ENCODE measurements at places on chromosomes 1 and 21.

DNA sequence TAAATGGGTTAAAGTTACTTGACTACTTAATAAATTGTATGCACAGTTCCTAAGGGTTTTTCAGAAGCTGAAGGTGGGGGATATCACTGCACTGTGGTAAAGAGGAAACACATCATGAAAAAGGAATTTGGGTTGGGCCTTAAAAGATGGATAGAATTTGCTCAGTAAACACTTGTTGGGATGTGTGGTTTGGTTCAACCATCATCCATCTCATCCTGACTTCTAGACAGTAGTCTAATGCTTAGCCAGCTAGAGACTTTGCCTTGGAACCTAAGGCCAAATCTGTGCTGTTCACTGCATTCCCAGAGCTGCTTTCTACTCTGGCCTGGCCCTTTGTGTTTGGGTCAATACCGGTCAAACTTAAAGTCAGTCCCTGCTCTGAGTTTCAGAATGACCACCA lies 30.6 kb downstream of the LY9 start:
- DNase-seq, result no peak

- no peak for DNase-seq
Observed at GRCh38 chr1:52158218-52158617, 16.3 kb downstream of the ZFYVE9 start.

DNA sequence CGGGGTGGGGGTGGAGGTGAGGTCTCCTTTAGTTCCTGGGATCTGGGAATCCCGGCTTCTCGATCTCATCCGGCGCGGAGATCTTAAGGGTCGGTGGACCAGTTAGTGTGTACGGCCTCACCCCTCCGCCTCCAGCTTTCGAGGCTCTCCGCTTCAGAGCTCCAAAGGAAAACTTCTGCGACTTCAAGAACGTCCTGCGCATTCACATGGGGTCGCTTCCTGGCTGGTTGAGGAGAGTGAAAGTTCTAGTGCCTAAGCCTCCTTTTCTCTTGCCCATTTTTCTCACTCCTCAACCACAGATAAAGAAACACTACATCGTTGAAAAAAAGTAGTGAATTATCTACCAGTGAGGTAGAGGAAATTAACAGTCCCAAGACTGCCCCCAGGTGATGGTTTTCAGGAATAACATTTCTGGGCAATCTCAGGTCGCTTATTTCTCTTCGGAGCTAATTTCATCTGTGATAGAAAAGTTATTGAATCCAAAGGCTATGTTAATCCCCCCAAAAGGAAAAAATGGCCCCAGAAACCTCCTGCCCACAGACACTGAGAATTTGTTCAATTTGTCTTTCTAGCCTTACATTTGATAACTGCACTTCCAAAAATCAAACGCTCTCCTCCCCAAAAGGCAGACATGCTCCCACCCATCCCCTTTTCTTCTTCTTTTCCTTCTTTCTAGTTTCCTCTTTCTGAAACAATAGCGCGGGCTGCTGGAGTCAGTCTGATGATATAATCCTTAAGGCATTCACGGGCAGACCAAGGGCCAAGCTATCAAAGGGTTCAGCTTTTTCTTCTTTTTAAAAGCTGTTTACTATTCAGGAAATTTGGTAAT lies 20.6 kb upstream of the TBX15 start:
- DNase-seq, result no peak

DNA sequence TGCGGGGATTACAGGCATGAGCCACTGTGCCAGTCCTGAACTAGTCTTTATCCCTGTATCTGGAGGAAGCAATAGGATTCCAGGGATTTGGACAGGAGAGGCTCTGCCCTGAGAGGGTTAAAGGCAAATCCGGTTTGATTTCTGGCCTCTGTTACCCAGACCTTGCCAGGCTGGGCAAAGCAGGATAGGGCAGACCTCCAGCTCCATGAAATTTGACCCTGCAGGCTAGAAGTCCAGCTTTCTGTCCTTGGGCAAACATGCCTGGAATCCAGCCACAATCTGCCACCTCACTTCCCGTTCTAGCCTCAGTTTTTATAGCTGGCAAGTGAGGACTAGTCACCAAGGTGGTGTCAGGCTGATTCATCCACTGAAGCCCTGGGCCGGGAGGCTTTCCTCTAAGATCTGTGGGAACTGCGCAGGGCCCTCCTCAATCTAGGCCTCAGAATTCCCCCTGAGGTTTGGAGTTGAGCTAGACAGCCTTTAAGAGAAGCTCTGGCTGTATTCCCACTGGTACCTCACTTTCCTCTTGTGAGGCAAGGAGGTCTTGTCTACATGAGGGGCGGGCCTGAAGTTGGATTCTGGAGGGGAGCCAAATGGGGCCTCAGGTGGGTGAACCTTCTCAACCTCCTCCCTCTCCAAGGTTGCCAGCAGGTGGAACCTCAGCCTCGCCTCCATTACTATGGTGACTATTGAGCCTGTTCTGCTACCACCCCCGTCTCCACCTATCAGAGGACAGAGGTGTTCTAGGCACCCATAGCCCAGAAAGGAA lies 7.0 kb upstream of the P3R3URF start:
- no peak for DNase-seq

GRCh38 chr1:96926176-96926575 lies 204.6 kb downstream of the PTBP2 start:
- DNase-seq, result no peak

- no peak for DNase-seq
Observed at GRCh38 chr1:179145521-179145920, 63.7 kb downstream of the TOR3A start.
